ENCODE measurements at places on chromosomes 7 and 10.
A peak's percentile ranks its signal among the peaks of the same experiment; 100 is the strongest.

DNA sequence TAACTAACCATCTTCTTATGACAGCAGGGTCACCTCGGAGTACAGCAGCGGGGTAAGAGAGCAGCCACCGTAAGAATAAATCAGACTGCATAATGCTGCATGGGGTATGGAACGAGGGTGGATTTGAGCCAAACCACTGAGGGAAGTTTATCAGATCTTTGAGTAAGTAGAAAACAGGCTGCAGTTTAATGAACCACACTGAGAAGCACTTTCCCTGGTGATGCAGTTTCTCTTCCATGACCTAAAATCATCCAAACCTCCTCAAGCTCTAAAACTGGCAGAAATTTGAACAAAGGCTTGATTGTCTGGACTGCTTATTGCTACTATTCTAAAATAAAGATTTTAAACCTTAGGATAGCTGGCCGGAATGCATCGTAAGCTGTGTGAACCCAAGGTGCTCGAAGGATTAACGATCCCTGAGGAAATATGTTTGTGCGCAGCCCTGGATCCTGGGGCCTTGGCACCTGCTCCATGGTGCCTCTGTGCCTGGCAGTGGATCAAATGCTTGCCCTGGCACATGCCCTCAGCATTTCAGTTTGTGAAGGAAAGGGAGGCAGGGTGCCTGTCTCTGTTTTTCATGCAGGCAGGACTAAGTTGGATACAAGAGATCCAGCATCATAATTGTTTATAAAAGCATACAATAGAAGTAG lies 322.7 kb downstream of the LHFPL3 start:
- DNase-seq = no peak

- DNase-seq = no peak
Measured at GRCh38 chr7:30910411-30911073, 1.1 kb upstream of the AQP1 start.

DNA sequence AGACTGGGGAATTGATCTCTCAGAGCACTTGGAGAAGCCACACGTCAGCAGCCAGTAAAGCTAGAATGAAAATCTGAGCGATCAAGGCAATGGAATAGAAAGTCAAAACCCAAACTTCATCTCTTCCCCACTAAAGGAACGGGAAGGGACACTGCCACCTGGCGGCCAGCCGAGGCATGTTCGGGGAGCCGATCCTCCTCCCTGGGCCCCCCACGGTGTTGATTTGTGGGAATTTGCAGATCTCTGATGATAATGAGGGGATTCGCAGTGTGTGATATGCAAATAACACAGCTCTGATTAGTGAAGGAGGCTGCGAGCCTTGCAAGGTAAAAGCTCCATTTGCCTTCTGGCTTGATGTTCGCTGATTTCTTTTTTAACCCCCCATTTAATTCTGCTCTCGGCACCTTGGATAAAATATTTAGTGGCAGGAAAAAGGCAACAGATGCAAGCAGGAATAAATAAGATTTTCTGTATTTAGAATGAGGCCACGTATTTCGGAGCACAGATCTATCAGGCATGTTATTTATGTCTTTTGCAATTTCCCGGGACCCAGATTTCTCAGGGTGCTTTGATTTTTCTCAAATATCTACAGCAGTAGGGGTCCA lies 258.6 kb downstream of the PAXIP1 start:
- DNase-seq = no peak

- DNase-seq = no peak
Measured at GRCh38 chr7:121639705-121640104, 233.3 kb upstream of the PTPRZ1 start.

DNA sequence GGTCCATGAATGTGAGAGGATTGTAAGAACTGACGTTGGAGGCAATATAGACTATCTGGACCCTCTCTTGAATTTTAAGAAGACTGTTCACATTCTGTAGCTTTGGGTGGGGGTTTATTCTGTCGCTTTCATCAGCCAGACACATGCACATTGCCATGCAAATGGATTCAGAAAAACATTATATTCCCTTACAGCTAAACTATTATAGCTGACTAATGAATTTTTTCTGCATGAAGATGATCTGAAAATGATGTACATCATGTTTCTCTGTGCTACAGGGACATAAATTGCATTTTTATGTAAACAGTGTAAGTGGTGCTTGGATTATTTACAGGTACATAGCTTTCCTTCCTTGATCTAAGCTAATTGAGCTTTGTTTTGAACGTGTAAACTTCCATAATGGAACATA lies 1.5 kb downstream of the MET start:
- no peak for DNase-seq

DNA sequence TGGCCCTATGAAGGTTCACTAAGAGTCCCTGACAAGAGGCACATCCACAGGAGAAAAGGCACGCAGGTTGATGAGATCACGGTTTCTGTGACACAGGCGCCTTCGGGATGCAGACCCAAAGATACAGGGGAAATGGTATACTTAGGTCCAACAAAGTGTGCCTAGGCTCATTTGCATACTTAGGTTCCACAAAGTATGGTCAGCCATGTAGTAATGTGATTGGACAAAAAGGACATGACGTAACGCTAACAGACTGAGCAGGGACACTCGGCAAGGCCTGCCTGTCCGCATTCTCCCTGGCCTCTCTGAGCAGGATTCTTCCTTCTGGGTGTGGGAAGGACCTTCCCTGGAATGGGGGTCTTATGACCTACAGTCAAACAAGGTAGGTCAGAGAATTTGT lies 190.6 kb downstream of the CELF2 start:
- DNase-seq = no peak

DNA sequence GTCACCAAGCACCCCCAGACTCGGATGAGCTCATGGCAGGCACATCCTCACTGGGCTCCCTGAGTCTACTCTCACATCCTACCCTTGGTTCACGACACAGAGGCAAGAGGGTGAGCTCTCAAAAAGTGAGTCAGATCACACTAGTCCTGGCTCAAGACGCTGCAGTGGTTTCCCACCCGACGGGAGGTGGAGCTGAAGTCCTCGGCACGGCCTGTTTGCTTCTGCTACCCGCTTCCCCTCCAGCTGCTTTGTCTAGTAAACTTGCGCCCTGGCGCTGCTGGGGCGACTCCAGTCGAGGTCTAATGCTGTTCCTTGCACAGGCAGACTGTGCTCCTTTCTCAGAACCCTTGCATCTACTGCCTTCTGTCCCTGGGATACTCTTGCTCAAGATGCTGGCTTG lies 13.5 kb upstream of the SFMBT2 start:
- DNase-seq = no peak

GRCh38 chr7:17168416-17168815 lies 130.0 kb upstream of the AHR start:
- DNase-seq = no peak

DNA sequence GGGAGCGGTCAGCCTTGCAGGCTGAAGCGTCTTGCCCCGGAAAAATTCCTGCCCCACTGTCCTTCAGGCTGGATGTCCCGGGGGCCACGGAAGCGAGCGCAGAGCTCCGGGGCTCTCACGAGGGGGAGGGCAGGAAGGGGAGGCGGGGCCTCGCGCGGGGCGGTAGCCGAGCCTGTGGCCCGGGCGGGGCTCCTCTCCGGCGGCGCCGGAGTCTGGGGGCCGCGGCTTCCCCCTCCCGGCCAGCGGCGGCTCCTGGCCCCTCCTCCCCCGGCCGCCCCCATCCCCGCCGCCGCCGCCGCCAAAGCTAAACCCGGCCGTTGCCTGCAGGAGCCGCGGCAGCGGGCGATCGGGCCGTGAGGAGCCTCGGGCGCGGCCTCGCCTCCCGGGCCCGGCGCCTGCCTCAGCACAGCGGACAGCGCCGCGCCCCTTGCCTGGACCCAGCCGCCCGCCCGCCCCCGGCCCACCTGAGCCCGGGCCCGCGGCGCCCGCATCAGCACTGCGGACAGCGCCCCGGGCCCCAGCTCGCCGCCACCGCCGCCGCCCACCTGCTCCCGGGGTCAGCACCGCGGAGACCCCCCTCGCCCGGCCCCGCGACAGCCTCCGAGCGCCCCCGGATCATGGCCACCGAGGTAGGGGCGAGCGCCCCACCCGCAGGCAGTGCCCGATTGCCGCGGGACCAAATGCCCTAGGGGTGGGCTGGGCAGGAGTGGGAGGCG lies at the start of gene GOLGA7B:
Gene GOLGA7B (plus strand): TSS at position 157 of the 716 bp plus-strand sequence. CDS start 461 bp downstream, at position 618.
- peak; percentile 23 for DNase-seq

- no peak for DNase-seq
Measured at GRCh38 chr7:151187409-151188251, 580 bp upstream of the ASB10 start.

- DNase-seq = no peak
Measured at GRCh38 chr10:126917375-126917774, 12.1 kb downstream of the DOCK1 start.

DNA sequence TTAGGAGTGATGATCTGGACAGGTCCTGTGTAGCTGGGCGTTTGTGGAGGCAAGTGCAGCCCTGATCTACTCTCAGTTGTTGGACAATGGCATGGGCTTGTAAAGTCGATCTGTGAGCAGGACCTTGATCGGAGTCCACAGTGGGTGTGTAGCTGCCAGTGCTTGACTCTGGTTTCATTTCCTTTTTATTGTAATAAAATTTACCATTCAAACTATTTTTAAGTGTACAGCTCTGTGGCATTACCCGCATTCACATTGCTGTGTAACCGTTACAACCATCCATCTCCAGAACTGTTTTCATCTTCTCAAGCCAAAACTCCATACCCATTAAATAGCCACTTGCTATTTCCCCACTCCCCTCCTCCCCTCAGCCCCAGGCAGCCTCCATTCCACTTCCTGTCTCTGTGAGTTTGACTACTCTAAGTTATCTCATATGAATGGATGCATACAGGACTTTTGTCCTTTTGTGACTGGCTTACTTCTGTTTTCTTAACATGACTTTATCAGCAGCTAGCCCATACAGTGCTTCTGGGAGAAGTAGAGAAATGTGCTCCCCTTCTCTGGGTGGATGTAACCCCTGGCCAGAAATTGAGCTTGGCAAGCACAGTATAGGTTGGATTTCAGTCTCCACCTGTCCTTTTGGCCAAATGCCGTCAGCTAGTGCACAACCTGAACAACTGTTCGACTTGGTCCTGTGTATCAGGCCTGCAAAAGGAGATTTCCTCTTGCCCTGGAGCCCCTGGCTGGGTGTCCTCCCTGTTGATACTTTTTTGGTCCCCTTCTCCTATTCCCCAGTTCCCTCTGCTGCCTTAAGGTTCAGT lies 180.0 kb downstream of the LRMDA start:
- DNase-seq = no peak

- DNase-seq = no peak
Measured at GRCh38 chr7:121938429-121938996, 65.6 kb downstream of the PTPRZ1 start.

- no peak for DNase-seq
Measured at GRCh38 chr7:57218196-57218716, 86.0 kb upstream of the ZNF479 start.

GRCh38 chr10:88190123-88190522 lies 326.7 kb downstream of the PTEN start:
- no peak for DNase-seq

DNA sequence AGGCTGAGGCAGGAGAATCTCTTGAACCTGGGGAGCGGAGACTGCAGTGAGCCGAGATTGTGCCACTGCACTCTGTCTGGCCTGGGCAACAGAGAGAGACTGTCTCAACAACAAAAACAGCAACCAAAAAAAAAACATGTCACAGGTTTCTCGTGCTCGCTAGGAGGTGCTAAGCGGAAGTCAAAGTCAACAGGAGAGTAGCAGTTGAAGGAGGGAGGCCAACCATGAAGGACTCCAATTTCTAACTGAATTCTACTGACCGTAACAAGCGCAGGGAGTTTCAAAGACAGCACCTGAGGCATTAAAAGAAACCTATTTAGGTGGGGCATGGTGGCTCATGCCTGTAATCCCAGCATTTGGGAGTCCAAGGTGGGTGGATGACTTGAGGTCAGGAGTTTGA lies 19.4 kb downstream of the KIN start:
- no peak for DNase-seq

GRCh38 chr7:141071260-141071854 lies 2.5 kb upstream of the TMEM178B start:
- no peak for DNase-seq

- no peak for DNase-seq
Measured at GRCh38 chr7:128876586-128876977, 13.9 kb downstream of the ATP6V1F start.

GRCh38 chr10:46250481-46250880 lies 36.3 kb upstream of the ANTXRL start:
- no peak for DNase-seq

DNA sequence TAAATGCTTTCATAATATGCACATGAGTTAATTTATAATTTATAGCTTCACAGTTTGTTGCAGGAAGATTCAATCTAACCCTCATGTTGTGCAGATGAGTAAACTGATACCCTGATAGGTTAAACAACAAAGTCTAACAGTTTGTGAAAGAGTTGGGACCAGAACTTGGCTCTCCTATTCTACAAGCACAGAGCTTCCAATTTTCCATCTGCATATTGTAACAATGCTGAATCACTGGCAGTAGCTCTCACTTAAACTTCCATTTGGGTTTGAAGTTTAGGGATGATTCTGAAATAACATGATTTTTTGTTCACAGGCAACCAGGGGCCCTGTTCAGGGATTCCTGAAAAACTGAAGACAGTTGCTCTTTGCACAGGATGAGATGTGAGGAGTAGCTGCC lies 179.3 kb downstream of the XPNPEP1 start:
- DNase-seq = no peak

DNA sequence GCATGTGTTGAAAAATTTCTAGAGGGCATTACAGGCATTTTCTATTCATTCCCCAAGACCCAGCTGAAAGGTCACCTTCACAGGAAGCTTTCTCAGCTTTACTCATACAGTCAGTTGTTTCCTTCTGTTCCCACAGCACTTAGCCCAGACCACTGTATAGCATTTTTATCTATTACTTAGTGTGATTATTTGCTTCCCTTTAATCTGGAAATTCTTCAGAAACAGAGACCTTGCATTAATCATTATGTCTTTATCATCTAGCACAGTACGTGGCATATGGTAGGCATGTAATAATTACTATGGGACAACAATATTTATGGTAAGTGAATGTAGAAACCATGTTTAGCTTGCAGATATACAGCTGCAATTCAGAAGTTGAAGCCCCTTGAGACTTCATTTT lies 38.2 kb upstream of the CDK6 start:
- DNase-seq = no peak

DNA sequence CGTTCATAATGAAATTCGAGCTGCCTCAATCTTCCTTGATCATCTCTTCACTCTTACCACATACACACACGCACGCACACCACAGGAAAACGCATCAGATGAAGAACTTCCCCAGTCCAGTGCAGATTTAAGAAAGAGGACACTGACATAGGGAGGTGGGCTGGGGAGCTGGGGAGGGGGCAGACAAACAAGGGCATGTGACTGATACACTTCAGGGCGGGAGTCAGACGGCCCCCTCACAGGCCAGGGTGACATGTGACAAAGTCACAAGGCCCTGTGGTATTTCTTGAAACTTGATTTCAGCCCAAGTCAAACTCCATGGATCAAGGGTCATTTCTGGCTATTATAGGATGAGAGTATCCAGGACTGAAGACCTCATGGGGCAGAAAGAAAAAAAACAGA lies 82.6 kb downstream of the KCNMA1 start:
- DNase-seq = no peak

- no peak for DNase-seq
Measured at GRCh38 chr7:44391171-44391570, 65.8 kb upstream of the CAMK2B start.

DNA sequence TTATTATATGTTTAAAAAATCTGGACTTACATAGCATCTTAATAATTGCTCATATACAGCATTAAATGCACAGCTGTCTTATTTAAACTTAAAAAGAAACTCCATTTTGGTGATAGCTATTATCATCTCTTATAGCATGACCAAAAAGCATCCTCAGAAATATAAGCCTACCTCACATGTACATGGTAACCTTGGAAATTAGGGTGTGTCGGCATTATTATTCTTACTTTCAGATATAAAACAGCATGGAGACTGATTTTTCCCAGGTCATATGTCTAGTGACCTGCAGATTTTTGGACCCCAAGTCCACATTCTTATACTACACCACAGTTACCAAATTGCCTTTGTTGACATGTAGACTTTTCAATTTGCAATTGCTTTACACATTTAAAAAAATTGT lies 29.1 kb upstream of the ITGB1 start:
- no peak for DNase-seq
